T-helper 17 cell (primary cell): ENCODE measurements at places on chromosomes 4 and X.

- DNase-seq: no peak
These were observed 110.6 kb downstream of the MGST2 start for GRCh38 chr4:139776235-139776634.

DNA sequence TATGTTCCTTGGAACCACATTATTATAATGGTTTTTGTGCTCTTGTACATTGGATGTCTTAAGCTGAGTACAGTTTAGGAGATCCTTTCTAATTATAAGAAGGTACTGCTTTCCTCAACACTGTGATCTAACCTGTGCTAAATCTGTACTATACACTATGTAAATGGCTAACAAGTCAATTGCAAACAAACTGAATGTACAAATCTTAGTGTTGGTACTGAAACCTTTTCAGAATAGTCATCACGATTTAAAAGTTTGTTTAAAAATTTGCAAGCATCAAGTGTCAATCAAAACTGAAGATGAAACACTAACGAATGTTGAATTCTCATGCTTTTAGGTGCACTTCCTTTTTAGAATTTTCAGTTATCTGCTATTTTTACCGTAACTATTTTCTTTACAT, 2090.4 kb upstream of the TENM3 start:
- DNase-seq: no peak

- DNase-seq: no peak
These were observed 57.8 kb upstream of the GPRIN3 start for GRCh38 chr4:89365375-89365774.

GRCh38 chr4:150242820-150243458, 164.7 kb downstream of the DCLK2 start:
- no peak for DNase-seq

DNA sequence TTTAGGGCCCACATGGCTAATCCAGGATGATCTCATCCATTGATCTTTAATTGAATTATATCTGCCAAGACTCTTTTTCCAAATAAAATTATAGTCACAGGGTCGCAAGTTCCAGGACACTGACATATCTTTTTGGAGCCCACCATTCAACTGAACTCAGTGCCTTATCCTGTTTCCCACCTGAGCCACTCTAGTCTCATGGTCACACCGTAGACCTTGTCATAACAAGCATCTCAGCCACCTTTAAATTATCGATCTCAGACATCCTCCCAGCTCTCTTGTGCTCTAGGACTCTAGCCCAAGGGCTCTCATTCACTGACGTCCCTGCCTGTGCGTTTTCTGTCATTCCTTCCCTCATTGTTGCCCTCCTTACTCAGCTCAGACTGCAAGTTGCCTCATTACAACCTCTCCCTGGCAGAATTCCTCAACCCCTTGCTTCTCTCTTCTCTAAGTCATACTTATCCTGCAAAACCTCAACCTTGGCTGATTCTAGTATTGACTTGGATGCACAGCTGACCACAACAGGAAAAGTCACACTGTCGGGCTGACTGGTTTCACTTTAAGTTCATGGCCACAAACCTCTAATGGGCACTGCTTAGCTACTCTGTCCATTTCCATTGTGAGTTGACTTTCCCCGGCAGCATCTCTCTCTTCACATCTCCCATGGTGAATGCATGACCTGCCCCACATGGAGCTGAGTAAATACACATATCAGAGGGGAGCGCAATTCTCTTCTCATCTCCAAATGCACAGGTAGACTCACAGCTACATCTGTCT, 91.0 kb upstream of the TRIM2 start:
- no peak for DNase-seq

DNA sequence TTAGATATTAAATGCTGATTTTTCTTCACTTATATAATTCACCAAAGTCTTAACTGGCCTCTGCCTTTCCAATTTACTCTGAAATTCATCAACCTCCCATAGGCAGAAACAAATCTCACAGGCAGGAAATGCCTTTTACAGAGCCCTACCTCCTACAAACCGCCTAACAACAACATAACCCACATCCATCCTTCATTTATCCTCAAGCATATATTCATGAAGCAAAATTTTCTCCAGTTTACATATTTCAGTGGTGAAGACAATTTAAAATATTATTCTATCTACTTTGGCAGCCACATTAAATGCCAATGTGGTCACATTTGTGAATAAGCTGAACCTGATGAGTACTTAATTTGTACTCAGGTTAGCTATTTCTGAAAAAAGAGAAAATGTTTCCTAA, 30.3 kb downstream of the SEPSECS start:
- DNase-seq: no peak

DNA sequence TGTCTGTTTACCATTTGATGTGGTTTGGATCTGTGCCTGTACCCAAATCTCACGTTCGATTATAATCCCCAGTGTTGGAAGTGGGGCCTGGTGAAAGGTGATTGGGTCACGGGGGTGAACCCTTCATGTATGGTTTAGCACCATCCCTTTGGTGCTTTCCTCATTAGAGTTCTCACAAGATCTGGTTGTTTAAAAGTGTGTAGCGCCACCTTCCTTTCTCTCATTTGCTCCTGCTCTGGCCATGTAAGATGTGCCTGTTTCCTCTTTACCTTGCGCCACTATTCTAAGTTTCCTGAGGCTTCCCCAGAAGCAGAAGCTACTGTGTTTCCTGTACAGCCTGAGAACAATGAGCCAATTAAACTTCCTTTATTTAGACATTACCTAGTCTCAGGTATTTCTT, 610.7 kb upstream of the ADGRL3 start:
- no peak for DNase-seq

- no peak for DNase-seq
These were observed 82.1 kb downstream of the PPP3CA start for GRCh38 chr4:101264993-101265815.

DNA sequence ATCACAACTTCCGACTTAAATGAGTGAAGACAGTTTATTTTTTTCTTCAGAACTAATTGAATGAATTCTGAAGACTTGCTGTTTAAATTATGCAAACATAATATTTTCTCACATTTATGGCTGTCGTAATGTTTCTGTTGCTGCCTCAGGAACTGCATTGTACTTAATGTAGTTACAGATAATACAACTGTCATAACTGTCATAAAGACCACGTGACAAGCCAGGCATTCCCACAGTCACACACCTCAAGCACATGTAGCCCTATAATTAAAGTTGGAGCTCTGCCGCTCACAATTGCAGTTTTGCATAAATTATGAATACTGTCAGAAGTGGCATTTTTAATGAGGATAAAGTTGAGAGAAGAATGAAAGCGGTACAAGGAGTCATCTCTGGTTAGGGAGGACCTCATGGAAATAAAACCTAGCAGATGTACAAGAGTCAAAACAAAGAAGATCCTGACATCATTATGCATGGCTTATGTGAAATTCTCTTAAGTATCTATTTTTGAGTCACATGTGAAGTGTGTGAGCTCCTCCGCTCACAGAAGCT, 38.5 kb upstream of the GALNTL6 start:
- DNase-seq: no peak

DNA sequence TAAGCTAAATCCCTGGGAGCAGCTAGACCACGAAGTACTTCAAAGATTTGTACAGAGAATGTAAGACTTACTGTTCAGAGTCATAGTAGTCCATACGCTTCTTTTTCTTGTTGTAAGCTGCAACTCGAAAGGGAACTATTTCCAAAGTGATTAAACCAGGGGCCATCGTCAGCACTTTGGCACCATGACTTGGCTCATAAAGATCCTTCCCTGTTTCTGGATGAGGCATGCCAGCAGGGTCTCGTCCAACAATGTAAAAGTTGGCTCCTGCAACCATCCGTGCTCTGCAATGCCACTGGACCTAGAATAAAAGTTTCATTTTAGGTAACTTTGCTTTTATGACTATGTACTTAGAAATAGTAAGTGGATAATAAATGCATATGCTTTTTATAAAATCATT, 88.5 kb downstream of the PAPSS1 start:
- DNase-seq: no peak

- DNase-seq: no peak
These were observed 6.5 kb downstream of the PLCXD1 start for GRCh38 chrX:287670-288069.

DNA sequence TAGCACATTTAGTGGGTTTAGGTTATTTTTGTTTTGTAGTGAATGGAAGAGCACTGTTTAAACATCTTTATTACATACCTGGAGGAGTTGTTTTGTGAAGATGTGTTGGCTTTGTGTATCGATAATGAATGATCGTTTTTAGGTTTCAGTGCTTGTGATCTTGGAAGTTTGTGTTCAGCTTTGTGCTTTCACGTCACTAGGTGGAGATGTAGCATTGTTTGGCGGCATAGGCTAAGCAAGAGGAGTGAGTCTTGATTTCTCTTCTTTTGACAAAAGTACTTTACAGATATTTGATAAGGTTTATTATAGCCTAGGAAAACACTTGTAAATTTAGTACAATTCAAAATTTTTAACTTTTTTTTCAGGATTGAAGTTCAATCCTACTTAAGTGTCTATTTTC, 50.4 kb downstream of the PDK3 start:
- no peak for DNase-seq

- no peak for DNase-seq
These were observed 160.9 kb downstream of the AFAP1 start for GRCh38 chr4:7778510-7779431.

DNA sequence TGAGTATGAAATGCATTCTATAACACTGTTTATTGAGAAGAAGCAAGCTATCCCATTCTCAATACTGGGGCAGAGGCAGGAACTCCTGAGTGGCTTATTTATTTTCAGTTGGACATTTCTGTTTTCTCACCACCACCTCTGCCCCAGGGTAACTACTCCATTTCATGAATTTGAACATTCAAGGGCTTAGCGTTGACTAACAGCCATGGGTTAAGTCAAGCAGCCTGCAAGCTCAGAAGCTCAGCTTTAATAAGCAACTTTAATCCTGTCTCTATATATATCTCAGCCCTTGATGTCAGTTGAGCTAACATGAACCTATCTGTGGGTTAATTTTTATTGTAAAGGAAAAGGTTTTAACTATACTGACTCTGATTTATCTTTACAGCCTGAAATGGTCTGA, 93.8 kb downstream of the MBNL3 start:
- no peak for DNase-seq

DNA sequence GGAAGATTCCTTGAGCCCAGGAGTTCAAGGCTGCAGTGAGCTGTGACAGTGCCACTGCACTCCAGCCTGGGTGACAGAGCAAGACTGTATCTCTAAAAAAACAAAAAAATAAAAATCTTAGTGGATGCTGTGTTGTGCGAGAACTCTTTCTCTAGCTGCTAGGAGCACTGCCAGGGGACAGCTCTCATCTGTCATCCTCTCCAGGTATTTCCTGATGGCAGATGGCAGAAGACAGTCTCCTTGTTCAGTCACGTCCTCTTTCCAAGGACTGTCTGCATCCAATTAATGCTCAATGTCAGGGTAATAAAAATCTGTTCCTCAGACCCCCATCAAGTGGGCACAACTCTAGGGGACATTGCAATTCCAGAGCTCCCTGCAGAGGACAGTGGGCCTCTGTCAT, 29.2 kb downstream of the PPM1K start:
- DNase-seq: no peak

DNA sequence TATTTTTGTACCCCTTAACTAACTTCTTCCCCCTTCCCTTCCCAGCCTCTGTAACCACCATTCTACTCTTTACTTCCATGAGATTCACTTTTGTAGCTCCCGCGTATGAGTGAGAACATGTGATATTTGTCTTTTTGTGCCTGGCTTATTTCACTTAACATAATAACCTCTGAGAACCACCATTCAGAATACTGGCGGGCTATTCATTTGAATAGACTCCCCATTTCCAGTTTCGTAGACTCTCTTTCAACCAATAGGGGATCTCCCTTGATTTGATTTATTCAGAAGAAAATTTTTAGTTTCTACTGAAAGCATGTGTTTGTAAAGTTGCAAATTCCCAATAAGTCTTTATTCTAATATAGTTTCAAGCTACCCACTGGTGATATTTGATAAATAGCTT, 117.2 kb downstream of the GATB start:
- no peak for DNase-seq

GRCh38 chr4:19002170-19002569, 980.6 kb upstream of the LCORL start:
- no peak for DNase-seq

- DNase-seq: no peak
These were observed at the start of gene DLG3 for GRCh38 chrX:70444326-70444945. TSS of gene DLG3 (plus strand) at chrX:70444835. CDS start at chrX:70445202, 367 bp downstream.

DNA sequence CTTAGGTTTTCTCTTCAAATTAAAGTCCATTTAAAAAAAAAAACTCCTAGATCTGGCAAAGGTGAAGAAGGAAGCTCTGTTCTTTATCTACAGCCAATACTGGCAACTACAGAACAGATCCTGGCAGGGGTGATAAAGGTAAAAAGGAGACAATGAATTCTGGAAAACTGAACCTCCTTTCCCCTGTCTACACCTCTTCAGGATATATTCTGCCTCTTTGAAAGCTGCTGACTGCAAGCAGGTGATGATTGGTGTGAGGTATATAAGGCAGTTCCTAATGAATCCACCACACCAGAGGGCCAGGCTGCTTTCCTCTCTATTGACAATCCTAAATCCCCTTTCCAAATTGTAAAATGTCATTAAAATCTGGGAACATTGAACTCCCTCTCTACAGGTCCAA, 370.1 kb downstream of the PPP3CA start:
- no peak for DNase-seq

- DNase-seq: no peak
These were observed 1.2 kb downstream of the PRMT9 start for GRCh38 chr4:147682755-147683154.

GRCh38 chr4:159503236-159504008, 400.5 kb downstream of the RAPGEF2 start:
- DNase-seq: no peak

- DNase-seq: no peak
These were observed 33.3 kb upstream of the RBBP7 start for GRCh38 chrX:16903274-16904022.

GRCh38 chr4:152563209-152563608, 27.3 kb upstream of the FBXW7 start:
- DNase-seq: no peak

- DNase-seq: no peak
These were observed 172.9 kb downstream of the PTTG2 start for GRCh38 chr4:38132843-38133662.

- no peak for DNase-seq
These were observed 23.4 kb upstream of the HTRA3 start for GRCh38 chr4:8245884-8246833.

DNA sequence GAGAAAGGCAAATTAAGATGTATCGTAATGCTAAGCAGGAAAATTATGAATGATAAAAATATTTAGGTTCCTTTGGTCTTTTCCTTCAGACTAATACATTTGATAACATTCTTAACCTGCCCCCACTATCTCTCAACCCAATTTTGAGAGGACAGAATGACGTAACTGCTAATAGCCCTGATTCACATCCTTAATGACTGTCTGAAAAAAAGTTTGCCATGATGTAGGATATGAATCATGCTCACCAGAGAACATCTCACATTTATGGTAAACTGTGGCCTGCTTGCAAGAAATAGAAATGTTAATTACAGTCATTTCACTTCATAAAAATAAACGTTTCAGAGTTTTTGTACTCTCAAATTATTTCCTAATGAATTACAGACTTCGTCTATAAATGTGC, 128.0 kb upstream of the VEGFC start:
- no peak for DNase-seq
